Occipital lobe (tissue), 3 donors: ENCODE measurements at places on chromosomes 2 and 18.

GRCh38 chr18:65425366-65425765 is 325.4 kb upstream of the CDH7 start:
- no peak for DNase-seq

GRCh38 chr2:3739313-3739712 is 35.9 kb downstream of the DCDC2C start:
- DNase-seq = no peak

GRCh38 chr2:204032301-204032700 is 95.7 kb downstream of the ICOS start:
- DNase-seq = no peak

DNA sequence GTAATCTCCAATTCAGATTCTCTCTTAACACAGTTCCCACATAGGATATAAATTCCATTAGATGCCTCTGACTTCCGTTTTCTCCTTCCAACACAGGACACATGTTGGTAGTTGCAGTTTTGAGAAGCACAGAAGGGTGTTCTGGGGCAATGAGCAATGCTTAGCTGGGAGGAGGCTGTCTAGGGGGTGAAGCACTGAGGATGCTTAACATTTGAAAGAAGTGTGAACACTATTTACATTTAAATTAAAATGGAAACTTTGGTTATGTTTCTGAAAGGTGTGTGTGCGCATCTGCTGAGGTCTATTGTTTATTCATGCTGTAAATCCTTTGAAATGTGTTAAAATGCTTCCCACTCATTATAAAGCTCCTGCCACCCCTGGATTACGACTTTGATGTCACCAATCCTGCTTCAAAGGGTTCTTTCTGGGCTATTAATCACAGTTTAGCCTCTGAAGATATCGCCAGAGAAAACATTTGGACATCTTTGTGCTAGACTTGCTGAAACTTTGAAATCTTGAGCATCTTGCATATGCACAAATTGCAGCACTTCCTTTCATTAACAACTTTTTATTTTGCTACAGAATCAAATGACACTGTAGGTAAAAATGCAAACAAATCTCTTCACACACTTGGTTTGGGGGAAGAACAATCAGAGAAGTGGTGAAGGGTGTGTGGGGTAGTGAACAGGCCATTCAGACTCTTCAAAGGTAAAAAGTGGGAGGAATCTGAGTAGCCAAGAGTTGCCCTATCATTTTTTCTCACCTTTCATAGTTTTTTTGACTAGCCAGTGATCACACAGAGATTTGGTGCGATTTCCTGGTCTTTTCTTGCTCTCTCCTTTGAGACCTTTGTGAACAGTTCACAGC is 258.4 kb downstream of the MYO3B start:
- no peak for DNase-seq

DNA sequence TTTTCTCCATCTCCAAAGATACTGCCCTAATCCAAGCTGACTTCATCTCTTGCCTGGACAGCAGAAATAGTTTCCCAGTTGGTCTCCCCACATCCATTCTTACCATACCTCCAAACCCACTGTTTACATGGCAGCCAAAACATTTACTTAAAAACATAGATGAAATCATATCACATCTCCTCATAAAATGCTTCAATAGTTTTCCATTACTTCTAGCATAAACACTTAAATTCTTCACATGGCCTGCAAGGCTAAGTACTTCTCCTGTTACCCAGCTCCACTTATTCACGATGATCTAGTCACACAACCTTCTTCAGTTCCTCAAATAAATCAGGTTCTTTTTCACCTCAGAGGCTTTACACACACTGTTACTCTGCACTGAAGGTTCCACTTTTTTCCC is 185.8 kb upstream of the ACVR2A start:
- no peak for DNase-seq

DNA sequence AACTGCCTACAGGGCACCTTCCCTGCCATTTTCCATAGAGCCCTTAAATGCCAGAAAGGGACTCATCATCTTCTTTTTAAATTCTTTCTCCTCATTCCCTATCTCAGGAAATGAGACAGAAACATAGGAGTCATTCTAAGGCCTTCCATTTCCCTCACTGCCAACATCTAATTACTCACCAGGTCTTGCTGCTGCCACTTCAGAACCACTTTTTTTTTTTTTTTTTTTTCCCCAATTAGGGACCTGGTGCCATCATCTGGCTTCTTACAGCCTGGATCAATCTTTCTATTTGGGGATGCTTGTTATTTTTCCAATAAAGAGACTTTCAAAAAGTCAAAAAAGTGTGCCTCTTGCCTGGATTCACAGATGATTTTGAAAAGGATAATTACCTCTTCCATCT is 373.4 kb downstream of the LPIN1 start:
- no peak for DNase-seq

- no peak for DNase-seq
Measured at GRCh38 chr2:234399451-234400246, 97.2 kb downstream of the ARL4C start.

- DNase-seq = no peak
Measured at GRCh38 chr18:61719671-61720070, 173.1 kb downstream of the RNF152 start.

GRCh38 chr2:53854678-53855077 is 5.1 kb downstream of the GPR75 start:
- no peak for DNase-seq

GRCh38 chr2:82062463-82062862 is 1757.9 kb upstream of the LRRTM1 start:
- DNase-seq = no peak

- no peak for DNase-seq
Measured at GRCh38 chr2:115194623-115195022, 752.2 kb downstream of the DPP10 start.

GRCh38 chr2:146997945-146998344 is 846.9 kb upstream of the ACVR2A start:
- no peak for DNase-seq

- DNase-seq = no peak
Measured at GRCh38 chr2:45438872-45439665, 172.0 kb downstream of the SRBD1 start.

- DNase-seq = no peak
Measured at GRCh38 chr18:54878159-54878622, 49.9 kb downstream of the RAB27B start.

- DNase-seq = no peak
Measured at GRCh38 chr2:217158928-217159327, 299.1 kb upstream of the TNP1 start.
